NCI-H1436 (cell line): ENCODE measurements at places on chromosomes 3 and 15.

GRCh38 chr15:56184516-56184915 is 59.2 kb downstream of the RFX7 start:
- DNase-seq = no peak

DNA sequence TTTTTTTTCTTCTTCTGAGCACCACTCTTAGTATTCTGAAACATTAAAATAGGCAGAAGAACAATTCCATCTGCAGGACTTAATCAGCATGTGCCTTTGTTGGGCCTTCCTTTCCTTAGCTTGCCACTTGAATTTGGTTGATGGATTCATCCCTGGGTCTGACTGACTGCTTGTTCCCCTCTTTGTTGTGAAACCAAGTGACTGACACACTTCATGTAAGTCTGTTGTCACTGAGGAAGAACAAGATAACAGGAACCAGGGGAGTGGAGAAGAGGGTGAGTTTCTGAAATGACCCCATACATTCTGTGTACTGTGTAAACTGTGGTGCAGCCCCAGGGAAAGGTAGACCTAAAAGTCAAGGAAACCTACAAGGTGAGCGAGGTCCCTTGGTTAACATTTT is 188.7 kb upstream of the TBC1D5 start:
- no peak for DNase-seq

- no peak for DNase-seq
Measured at GRCh38 chr15:74389241-74390048, 22.0 kb upstream of the CYP11A1 start.

DNA sequence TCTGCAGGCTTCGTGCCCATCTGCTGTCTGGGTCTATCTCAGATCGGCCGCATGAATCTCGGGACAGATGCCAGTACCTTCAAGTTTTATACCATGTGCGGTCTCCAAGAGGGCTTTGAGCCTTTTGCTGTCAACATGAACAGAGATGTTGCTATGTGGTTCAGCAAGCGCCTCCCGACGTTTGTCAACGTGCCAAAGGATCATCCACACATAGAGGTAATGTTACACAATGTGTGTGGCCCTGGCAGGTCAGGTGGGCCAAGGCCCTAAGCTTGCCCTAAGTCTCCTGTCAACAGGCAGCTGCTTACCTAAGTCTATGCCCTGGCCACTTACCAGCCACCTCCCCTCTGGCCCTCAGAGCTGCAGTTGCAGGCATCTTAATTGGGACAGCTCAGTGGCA is 324.0 kb upstream of the CHRM5 start:
- DNase-seq = no peak

GRCh38 chr15:27061739-27062138 is 90.8 kb downstream of the GABRG3 start:
- DNase-seq = no peak

GRCh38 chr3:147215660-147216059 is 190.7 kb downstream of the ZIC4 start:
- no peak for DNase-seq

GRCh38 chr15:25090073-25090733 is 135.4 kb downstream of the SNRPN start:
- DNase-seq = no peak

DNA sequence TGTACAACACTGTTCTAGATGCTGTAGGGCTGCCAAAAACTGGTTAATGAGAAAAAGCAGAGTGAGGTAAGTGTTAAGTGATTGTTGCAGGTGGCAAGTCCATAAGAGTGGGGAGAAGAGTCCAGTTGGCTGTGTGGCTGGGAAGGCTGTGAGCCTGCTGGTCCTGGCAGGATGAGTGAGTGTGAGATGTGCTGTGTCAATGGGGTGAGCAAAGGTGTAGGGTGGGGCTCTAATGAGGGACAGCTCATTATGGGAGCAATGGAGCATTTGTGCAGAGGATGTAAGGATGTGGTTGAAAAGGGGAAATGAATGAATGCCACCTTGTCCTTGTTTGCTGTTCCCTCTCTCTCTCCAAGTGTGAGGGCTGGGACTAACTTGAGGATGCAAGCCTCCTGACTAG is 145.3 kb upstream of the ROPN1 start:
- no peak for DNase-seq

GRCh38 chr3:139342054-139342453 is 1.8 kb upstream of the MRPS22 start:
- DNase-seq = no peak

GRCh38 chr15:63292771-63293170 is 15.4 kb downstream of the APH1B start:
- no peak for DNase-seq

DNA sequence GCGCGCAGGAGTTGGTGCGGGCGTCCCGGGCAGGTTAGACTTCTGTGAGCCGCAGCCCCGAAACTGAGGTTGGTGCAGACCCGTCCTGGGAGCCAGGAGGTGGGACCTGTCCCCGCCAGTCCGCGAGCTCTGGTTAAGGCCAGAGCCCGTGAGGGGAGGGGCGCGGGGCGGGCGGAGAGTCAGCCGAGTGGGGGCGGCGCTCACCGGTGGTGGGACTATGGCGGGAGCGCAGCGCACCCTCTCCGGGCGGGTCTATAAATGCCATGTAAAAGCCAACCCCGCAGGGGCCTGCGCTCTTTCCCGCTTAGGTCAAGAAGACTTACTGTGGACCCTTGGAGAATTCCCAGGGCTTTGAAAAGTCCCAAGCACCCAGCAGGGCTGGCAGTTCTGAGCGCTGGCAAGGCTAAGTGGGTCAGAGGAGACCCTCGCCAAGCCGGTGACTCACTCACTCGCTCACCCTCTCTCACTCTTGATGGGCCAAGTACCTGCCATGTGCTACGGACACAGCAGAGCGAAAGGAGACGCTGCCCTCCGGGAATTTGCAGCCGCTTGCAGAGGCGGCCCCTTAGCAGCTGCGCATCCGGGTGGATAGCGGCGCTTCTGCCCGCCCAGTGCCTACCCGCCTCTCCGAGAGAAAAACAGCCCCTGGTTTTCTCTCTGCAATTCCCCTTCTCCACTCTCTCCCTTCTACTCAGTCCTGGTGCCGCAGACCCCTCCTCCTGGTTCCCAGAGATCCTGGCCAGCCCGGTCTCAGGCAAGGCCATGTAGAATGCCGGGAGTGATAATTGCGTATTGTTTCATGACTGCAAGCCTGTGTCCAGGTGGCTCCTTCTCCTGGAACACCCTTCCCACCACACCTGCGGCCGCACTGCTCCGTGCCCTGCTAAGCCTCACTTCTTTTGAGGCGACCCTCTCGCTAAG is at the start of gene ALDH1L1:
TSS of gene ALDH1L1 (minus strand) at position 110 of the 921 bp plus-strand sequence. CDS start 19,607 bp downstream, outside the sequence.
- no peak for DNase-seq

- no peak for DNase-seq
Measured at GRCh38 chr3:186693843-186694242, 23.3 kb upstream of the KNG1 start.

DNA sequence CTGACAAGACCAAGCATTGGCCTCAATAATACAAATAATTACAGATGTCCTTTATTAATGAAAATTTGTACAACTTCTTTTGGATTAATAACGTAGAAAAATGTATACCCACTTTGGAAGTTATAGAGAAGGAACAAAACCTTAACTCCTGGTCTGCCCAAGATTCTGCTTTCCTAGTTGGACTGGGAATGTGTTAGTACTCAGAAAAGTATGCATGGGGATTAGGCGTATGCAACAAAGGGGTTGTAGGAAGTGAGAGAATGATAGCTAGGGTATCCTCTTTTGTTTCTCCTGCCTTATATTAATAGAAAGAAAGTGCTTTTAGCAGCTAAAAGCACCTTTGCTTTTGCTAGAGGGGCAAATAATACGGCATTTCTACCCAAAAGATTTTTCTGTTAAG is 116.2 kb upstream of the LRRFIP2 start:
- DNase-seq = no peak

DNA sequence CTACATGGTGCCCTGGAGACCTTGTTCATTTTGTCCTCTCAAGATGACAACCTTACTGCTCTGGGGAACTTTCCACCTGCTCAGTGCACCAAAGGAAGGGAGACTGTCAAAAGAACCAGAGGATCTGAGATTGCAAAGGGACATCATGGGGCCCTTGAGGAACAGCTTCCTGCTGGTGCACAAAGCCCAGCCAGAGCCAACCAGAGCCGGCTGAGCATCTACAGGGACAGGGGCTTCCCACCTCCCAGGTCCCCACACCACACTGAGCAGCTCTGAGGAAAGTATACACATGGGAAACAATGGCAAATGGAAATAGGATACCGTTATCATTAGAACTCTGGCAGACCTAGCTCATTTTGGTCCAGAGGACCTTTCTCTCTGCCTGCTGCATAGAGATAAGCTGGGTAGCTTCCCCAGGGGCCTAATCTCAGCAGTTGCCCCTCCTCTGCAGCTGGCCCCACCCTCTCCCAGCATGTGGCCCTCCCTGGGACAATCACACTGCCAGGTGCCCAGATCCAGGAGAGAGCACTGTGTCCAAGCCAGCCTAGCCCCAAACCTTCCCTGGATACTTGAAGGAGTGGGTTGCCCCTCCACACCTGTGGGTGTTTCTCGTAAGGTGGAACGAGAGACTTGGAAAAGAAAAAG is 123.4 kb upstream of the PRR20G start:
- DNase-seq = no peak

- DNase-seq = peak; percentile 7
Measured at GRCh38 chr3:46705022-46705530, 3.9 kb downstream of the TMIE start.

DNA sequence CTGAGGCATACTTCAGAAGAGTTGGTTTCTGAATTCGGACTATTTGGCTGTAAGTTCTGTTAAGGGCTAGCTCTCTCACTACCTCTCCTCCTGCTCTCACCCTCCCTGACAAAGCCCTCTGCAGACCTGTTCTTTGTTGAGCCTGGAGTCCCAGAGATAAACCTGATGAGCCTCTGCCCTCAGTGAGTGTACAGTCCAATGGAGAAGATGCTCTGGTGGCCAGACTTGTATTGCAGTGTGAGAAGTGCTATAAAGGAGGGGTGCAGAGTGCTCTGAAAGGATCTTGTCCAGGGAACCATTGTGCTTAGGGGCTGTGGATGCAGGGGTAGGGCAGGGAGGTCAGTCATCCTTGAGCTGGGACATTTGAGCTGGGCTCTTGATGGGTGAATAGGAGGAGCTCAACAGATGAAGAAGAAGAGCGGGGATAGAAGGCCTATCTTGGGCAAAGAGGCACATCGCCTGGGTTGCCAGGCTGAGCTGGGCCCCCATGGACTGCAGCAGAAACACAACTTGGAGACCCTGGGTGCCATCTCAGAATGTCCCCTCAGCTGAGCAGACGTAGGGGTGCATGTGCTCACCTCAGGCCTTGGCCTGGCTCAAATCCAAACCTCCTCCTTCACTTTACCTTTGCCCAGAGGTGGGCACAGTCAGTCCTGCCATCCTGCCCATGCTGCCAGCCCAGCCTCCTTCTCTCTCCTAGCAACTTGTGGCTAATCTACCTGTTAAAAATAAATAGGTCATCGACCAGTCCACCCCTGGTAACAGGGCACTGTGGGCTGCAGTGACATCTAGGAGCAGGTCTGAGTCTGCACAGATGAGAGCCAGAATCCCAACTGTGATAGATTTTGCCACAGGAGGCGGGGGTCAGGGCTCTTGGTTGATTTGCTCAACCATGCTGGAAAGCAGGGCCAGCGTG is 3.3 kb downstream of the CAND2 start:
- no peak for DNase-seq

- DNase-seq = no peak
Measured at GRCh38 chr3:28978092-28978491, 302.8 kb upstream of the RBMS3 start.

DNA sequence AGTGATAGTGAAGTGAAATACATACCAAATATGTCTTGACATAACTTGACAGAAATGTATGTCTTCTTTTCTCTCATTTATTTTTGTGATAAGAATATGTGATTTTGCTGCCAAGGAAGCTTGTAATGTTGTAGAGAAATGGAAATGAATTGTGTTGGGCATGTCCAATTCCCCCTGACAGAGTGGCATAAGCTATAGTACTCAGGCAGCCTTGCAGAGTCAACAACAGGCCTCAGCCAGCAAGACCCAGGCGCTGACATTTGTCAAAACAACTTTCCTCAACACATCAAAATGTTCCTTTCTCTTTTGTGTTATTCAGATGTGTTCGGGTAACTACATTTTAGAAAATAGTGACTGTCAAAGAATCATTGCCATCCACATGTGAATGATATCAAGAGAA is 538.1 kb upstream of the ATP11B start:
- DNase-seq = no peak

DNA sequence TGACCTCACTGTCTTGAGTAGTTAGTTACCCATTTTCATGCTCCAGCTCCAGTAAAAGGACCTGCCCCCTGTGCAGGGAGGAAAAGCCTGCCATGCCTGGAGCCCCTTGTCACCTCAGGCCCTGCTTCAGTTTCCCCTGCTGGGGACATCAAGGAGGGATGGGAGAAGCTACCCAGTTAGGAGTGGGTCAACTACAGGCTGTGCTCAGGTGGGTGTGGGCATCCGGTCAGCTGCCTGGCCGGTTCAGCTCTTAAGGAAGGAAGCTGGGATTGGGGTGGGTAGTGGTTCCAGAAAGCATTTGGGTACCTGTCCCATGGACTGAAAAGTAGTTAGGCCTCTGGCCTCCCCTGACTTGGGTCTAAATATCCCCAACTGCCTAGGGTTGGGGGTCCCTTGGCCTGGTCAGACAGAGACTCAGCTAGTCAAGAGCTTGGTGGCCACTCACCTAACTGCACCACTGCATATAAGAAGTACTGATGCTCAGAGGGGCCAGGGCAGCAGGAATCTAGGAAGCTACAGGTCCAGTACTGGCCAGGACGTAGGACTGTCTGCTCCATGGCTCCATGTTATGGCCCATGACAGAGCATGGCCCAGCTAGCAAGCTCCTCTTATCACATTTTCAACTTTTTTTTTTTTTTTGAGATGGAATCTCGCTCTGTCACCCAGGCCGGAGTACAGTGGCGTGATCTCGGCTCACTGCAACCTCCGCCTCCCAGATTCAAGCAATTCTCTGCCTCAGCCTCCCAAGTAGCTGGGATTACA is 549 bp downstream of the LSMEM2 start:
- no peak for DNase-seq

DNA sequence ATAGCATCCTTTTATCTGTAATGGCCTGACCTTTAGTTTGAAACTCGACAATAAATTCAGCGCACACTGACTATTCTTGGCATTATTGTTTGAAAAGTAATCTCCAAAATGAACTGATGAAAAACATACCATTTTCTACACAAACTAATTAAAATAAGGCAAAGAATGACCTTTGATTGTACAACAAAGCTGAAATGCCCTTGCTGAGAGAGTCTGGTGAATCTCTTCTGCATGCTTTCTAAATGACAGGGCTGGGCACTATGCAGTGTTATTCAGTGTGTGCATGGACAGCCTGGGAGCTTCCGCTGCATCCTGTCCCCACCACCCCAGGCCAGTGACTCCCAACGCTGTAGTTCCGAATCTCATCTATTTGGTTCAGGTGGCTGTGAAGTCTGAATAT is 530.8 kb downstream of the FOXP1 start:
- DNase-seq = no peak

- DNase-seq = no peak
Measured at GRCh38 chr3:49351521-49352011, 6.6 kb downstream of the GPX1 start.

DNA sequence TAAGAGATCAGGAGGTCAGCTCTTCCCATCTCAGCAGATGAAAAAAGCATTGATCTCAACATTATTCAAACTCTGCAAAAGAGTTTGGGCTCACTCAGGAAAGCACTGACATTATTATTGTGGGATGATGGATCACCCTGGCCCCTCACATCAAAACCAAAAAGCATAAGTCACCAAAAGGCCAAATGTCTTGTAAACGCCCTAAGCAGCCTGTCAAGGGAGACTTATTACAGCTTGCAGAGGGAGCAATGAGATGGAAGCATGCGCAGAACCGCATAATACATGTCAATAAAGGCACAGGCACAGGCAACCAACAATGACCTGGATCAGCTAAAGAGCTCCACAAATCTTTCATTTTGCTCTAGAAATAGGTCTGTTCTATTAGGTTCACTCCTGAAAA is 4.6 kb downstream of the FSIP1 start:
- DNase-seq = no peak
